Bone marrow (tissue), 2 donors: ENCODE measurements at places on chromosomes 7 and 10.

- no peak for DNase-seq
Observed at GRCh38 chr10:60428387-60428737, 38.7 kb upstream of the ANK3 start.

- no peak for DNase-seq
Observed at GRCh38 chr10:60260321-60260720, 129.4 kb downstream of the ANK3 start.

- no peak for DNase-seq
Observed at GRCh38 chr10:1605999-1606940, 131.1 kb downstream of the ADARB2 start.

DNA sequence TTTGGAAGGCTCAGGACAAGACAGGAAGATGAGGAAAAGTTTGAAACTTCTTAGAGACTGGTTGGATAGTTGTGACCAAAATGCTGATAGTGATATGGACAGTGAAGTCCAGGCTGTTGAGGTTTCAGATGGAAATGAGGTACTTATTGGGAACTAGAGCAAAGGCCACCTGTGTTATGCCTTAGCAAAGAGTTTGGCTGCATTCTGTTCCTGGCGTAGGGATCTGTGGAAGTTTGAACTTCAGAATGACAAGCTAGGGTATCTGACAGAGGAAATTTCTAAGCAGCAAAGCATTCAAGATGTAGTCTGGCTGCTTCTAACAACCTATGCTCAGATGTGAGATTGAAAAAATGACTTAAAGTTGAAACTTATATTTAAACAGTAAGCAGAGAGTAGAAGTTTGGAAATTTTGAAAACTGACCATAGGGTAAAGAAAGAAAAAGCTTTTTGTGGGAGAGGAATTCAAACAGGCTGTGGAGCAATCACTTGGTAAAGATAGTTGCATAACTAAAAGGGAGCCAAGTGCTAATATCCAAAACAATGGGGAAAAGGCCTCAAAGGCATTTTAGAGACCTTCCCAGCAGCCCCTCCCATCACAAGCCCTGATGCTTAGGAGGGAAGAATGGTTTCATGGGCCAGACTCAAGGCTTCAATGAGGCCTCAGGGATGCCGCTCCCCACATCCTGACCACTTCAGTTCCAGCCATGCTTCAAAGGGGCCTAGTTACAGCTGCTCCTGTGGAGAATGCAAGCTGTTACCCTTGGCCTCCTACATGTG, 415.1 kb downstream of the INHBA start:
- DNase-seq, result no peak

DNA sequence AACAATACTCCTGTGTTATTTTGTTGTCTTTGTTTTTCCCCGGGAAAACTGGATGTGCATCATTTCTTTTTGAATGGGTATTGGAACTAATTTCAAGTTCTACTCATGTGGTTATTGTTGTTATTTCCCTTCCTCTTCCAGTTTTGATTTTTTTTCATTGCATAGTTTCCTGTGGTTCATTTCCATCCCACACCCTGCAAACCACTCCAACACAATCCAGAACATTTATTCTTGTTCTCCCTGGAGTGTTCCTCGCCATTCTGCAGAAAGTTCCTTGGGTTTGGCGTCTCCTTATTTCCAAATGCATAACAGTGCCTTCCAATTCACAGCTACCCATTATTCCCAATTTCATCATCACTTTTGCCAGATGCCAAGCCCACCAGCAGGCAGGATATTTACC, 775.1 kb downstream of the TNS3 start:
- DNase-seq, result no peak

DNA sequence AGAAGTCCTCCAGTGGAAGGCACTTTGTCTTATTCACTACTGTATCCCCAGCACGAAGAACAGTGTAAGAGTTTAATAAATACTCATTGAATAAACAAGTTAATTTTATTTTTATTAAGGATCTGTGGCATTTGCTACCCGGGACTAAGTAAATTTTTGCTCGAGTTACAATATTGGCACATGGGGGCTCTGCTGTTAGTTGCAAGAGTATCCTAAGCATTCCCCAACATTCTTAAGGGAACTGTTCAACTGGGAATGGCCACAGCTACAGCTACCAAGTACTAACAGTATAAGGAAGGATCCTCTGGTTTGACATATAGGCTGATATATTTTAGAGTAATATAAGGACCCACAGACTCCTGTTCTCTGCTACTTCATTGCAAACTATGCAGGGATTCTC, 8.7 kb upstream of the LRRTM3 start:
- DNase-seq, result no peak

GRCh38 chr7:144019457-144019856, 19.3 kb downstream of the OR6B1 start:
- DNase-seq, result no peak
